Epithelial cell of alveolus of lung (primary cell): ENCODE measurements at places on chromosomes 12 and 14. TPM values are rescaled to one million over a fixed set of nuclear protein-coding genes. Genes with fewer than 3 reads are reported as not detected.

SLC5A8 gene
- total RNA-seq, result not detected in 2 replicates

PIK3C2G gene
- total RNA-seq, result 0.13 TPM in 1 of 2 replicates, not detected in the other

B4GALNT1 gene
- total RNA-seq, result 0.08 and 7.6 TPM in 2 replicates

EMP1 gene
- total RNA-seq, result 143 and 190 TPM in 2 replicates

SNW1 gene
- total RNA-seq, result 43.2 and 67.9 TPM in 2 replicates

ZC2HC1C gene
- 0.39 and 3.8 TPM in 2 replicates for total RNA-seq

ANO2 gene
- total RNA-seq, result under 0.01 TPM in 1 of 2 replicates, not detected in the other

MYF6 gene
- under 0.01 and 0.80 TPM in 2 replicates for total RNA-seq

APOLD1 gene
- 2.8 and 15.8 TPM in 2 replicates for total RNA-seq

SLCO1B1 gene
- total RNA-seq, result not detected in 2 replicates

FSCB gene
- not detected in 2 replicates for total RNA-seq

CLEC4D gene
- not detected in 2 replicates for total RNA-seq

DAO gene
- not detected in 2 replicates for total RNA-seq

MUCL1 gene
- total RNA-seq, result not detected in 2 replicates

TAS2R14 gene
- total RNA-seq, result 0.56 and 1.9 TPM in 2 replicates
